ENCODE measurements at places on chromosomes 3 and 15.

DNA sequence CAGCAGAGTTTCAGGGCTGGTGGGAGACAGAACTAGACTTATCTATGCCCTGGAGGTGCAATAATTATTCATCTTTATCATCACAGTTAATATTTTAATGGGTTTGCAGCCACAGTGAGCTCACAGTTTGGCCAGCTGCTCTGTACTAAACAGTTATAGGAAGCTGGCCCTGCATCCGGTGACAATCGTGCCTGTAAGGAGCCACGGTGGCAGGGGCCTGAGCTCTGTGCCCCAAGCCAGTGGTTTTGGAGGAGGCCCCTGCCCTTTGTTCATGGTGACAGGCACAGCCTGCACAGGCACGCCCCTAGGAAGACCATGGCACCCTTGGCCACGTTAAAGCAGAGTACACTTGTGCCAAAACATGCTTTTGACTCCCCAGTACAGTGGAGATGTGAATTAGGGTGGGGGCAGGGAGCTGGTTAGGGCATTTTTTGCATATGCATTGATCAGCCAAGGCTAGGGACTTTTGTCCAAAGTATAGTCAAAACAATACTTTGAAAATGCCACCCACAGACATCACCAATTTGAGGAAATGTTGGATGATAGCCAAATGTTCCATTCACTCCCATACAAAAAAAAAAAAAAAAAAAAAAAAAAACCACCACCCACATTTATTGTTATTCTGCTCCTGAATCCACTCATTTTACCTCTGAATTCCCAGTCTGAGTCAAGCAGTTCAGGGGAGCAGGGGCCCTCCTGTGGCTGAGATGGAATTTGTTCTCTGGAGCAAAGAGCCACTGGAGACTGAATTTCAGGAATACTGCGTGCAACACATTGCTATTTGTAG is 3.4 kb upstream of the RFTN1 start:
- no peak for DNase-seq

- no peak for DNase-seq
These were observed 7.1 kb upstream of the HDAC11 start for GRCh38 chr3:13473020-13473419.

DNA sequence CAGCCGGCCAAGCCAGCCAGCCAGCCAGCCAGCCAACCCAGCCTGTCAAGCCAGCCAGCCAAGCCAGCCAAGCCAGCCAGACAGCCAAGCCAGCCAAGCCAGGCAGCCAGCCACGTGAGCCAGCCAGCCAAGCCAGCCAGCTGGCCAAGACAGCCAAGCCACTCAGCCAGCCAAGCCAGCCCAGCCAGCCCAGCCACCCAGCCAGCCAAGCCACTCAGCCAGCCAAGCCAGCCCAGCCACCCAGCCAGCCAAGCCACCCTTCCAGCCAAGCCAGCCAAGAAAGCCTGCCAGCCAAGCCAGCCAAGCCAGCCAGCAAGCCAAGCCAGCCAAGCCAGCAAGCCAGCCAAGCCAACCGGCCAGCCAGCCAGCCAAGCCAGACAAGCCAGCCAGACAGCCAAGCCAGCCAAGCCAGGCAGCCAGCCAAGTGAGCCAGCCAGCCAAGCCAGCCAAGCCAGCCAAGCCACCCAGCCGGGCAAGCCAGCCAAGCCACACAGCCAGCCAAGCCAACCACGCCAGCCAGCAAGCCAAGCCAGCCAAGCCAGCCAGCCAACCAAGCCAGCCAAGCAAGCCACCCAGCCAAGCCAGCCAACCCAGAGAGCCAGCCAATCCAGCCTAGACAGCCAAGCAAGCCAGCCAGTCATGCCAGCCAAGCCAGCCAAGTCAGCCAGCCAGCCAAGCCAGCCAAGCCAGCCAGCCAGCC is 199.5 kb downstream of the GOLGA6L6 start:
- DNase-seq: no peak

DNA sequence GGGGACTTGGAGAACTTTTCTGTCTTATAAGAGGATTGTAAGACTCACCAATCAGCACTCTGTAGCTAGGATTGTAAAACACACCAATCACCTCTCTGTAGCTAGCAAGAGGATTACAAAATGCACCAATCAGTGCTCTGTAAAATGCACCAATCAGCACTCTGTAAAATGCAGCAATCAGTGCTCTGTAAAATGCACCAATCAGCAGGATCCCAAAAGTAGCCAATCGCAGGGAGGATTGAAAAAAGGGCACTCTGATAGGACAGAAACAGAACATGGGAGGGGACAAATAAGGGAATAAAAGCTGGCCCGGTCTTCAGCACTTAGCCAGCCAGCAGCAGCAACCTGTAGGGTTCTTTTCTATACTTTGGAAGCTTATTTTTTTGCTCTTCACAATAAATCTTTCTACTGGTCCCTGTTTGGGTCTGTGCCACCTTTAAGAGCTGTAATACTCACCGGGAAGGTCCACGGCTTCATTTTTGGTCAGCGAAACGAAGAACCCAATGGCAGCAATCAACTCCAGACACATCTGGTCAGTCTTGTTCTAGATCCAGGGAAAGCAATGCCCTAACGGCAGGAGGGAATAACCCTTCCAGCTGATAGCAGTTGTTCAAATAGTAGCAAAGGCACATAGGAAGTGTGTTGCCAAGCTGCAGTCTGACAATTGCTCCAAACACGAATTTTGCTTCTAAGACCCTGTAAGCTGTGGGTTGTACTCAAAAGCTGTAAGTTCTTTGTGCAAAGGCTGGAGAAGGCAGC is 135.6 kb downstream of the TJP1 start:
- no peak for DNase-seq

- no peak for DNase-seq
These were observed 87.3 kb upstream of the PROK2 start for GRCh38 chr3:71872256-71872655.

DNA sequence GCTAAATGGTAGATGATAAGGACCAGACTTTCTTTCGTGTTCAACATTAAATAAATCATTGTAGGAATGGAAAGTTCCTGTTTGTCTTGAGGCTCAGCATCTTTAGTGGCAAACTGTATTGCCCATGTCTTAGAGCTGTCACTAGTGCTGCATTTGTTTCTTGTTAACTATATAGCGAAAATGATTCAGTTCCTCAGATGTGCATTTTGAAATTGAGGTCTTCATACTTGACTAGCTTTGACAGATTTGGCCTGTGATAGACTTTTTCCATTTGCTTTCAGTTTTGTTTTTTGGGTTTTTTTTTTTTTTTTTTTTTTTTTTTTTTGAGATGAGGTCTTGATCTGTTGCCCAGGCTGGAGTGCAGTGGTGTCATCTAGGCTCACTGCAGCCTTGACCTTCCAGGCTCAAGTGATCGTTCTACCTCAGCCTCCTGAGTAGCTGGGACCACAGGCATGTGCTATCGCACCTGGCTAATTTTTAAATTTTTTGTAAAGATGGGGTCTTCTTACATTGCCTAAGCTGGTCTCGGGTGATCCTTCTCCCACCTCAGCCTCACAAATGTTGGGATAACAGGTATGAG is 9.5 kb upstream of the RPLP1 start:
- DNase-seq: no peak

- no peak for DNase-seq
These were observed 39.1 kb downstream of the TRPM1 start for GRCh38 chr15:31062310-31062847.

DNA sequence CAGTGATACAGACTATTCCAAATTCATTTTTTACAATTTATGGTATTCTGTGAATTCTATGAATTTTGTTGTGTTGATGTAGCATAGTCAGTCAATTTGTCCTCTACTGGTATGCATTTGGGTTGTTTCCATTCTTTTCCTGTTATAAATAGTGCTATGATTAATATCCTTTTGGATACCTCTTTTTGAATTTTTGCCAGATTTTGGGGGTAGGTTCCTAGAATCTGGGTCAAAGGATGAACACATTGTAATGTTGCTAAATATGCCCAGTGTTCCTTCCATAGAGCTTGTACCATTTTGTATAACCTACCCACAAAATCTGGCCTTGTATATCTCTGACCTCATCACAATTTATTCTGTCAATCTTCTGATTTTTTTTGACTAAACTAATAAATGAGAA is 44.4 kb upstream of the C3orf38 start:
- no peak for DNase-seq

GRCh38 chr3:69892706-69893105 is 106.8 kb upstream of the SAMMSON start:
- DNase-seq: no peak

DNA sequence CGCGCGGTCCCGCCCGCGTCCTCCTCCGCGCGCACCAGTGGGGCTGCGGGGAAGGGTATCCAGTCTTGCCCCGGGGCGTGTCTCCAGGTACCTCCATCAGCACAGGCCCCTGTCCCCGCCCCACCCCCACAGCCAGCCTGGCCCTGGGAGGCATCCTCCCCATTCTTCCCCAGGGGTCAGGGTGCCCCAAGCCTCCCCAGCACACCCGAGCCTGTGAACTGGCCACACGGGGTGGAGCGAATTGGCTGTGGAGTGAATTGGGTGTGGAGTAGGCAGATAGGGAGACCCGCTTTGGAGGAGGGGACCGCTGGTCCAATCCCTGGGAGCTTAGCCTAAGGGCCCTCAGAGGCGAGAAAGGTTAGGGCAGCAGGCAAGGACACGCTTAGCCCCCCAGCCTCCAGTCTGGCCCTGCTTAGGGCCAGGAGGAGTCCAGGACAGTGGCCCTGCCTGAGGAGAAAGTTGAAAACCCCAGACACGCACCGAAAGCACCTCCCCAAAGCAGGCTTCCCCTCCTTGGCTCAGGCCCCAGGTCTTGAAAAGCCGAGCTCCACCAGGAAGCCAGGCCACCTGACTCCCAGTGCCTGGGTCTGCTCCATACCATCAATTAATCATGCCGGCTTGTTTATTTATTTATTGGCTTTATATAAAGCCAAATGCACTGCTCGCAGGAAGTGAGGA is 107.7 kb upstream of the SLC6A11 start:
- DNase-seq: no peak

GRCh38 chr15:32870240-32871033 is 152.6 kb downstream of the GREM1 start:
- no peak for DNase-seq
